Smooth muscle cell of trachea (primary cell): ENCODE measurements at places on chromosomes 12 and 14. TPM values are rescaled to one million over a fixed set of nuclear protein-coding genes. Genes with fewer than 3 reads are reported as not detected.

The ESPL1 gene
- total RNA-seq: 3.1 and 14.1 TPM in 2 replicates

The FOXN4 gene
- total RNA-seq: not detected in 2 replicates

The SRRM4 gene
- total RNA-seq: under 0.01 TPM in 1 of 2 replicates, not detected in the other

The TMCC3 gene
- total RNA-seq: 0.73 and 0.83 TPM in 2 replicates

The ADGRD1 gene
- 1.9 and 17.4 TPM in 2 replicates for total RNA-seq

The STAB2 gene
- total RNA-seq: not detected in 2 replicates

The TAS2R10 gene
- total RNA-seq: 0.99 and 1.6 TPM in 2 replicates

The OLR1 gene
- under 0.01 TPM in 1 of 2 replicates, not detected in the other for total RNA-seq

The IL26 gene
- total RNA-seq: not detected in 2 replicates

The PLEKHG7 gene
- not detected in 2 replicates for total RNA-seq

The KRT3 gene
- not detected in 2 replicates for total RNA-seq

The HOXC9 gene
- 0.15 and 0.33 TPM in 2 replicates for total RNA-seq

The RIPK3 gene
- total RNA-seq: 2.9 and 6.8 TPM in 2 replicates

The FBXO33 gene
- total RNA-seq: 19.0 and 22.1 TPM in 2 replicates

The HELB gene
- 2.6 and 6.0 TPM in 2 replicates for total RNA-seq

The HCAR1 gene
- 0.50 and 0.87 TPM in 2 replicates for total RNA-seq

The SLC25A47 gene
- not detected in 2 replicates for total RNA-seq

The PLD4 gene
- under 0.01 TPM in 2 replicates for total RNA-seq

The RPS29 gene
- total RNA-seq: 1,098 and 2,096 TPM in 2 replicates

The LRIG3 gene
- 162 and 211 TPM in 2 replicates for total RNA-seq

The ITPR2 gene
- total RNA-seq: 3.3 and 10.2 TPM in 2 replicates

The CHD8 gene
- 57.4 and 64.6 TPM in 2 replicates for total RNA-seq

The IL22 gene
- total RNA-seq: not detected in 2 replicates
